ENCODE measurements at places on chromosomes 3 and 15. TPM values are rescaled to one million over a fixed set of nuclear protein-coding genes. Genes with fewer than 3 reads are reported as not detected.

DNA sequence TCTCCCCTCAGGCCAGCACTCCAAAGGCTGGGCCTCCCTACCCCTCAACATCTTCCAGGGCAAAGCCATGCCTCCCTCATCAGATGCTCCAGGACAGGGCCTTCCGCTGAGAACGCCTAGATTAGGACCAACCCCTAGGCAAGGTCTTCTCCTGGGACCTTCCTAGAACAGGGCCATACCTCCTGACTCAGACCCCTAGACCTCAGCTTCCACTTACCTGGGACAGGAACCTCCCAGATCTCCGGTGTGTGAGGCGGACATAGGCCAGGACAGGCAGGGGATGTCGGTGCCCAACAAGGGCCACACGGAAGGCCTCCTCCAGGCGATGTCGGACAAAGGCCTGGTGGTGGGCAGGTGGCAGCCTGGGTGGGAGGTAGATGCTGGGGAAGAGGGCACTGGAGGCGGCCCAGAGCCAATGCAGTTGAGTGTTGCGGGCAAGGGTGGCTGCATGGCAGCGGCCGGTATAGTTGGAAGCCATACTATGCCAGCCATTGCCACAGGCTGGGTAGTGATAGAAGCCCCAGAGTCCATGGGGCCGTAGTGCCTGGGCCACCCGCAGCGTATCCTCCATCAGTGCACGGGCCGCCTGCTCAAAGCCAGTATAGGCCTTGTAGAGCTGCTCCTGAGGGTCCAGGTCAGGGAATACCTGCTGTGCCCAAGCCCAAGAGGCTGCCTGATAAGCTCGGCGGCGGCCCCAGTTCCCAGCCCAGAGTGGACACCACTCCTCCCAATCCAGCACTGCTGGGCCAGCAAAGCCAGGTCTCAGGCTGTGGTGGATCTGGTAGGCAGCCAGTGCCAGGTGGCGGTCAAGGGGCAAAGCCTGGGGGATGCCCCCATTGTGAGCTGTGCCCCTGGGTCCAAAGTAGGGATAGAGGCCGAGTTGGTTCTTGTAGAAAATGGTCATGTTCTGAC, 2.5 kb upstream of the IFRD2 start:
- no peak for DNase-seq
- no peaks in the 10 kb centered on the region for H3K27me3 ChIP-seq
- no peak overlapping the region for H3K27ac ChIP-seq
- H3K36me3 ChIP-seq: peaks cover 8% of the 10 kb centered on the region
- H3K4me1 ChIP-seq: peaks cover 20% of the 10 kb centered on the region

DNA sequence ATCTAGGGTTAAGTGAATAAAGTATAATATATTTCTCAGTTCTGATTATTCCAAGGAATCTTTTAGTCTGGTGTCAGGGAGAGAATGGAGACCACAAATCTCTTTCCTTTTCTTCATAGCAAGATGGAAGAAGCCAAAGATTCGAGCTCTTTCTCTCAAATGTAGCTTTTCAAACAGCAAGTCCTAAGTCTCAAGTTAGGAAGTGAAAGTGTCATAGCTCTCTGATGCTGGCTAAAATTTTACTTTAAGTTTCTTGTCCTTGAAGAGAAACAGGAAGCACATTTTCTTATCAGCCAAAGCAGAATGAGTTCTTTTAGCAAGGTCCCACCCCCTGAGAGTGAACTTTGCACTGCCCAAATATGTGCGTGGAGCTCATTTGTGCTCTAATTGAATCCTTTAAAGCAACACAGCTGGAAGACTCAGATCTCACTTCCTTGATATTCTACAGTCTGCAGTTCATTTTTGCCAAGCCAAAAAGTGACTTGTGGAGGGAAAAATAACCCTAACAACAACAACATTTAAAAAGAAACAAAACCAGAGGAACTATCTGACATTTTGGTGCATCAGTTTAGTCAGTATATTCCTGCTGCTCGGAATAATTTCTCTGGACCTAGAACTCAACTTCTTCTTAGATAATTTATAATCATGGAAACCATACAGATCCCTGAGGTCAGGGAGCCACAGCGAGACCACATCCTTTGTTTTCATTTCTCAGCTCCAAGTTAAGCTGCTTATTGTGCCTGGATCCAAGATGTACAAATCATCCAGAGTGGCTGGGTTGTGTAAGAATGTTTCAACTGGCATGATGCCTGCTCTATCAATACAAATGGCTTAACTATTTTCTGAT, 238.7 kb upstream of the P2RY1 start:
- no peak overlapping the region for H3K27ac ChIP-seq
- no peak overlapping the region for H3K4me3 ChIP-seq
- no peak for DNase-seq
- H3K36me3 ChIP-seq: no peaks in the 10 kb centered on the region
- peaks cover 9% of the 10 kb centered on the region for H3K4me1 ChIP-seq

- no peak overlapping the region for H3K27ac ChIP-seq
- H3K27me3 ChIP-seq: no peaks in the 10 kb centered on the region
- H3K4me1 ChIP-seq: no peaks in the 10 kb centered on the region
- no peak overlapping the region for H3K4me3 ChIP-seq
- DNase-seq: no peak
These were observed 219.7 kb upstream of the SETMAR start for GRCh38 chr3:4083225-4084015.

Gene ZBBX
- not detected for total RNA-seq

DNA sequence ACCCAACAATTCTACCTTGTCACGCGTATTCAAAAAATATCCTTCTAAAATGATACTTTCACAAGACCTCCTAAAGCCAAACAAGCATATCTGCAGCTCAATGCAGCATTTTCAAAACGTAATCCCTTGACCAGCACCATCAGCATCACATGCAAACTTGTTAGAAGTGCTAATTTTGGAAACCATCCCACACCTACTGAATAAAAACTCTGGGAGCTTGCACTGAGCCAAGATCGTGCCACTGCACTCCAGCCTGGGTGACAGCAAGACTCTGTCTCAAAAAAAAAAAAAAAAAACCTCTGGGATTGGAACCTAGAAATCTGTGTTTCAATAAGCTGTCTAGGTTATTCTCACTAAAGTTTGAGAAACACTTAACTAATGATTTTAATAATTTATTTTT, 223.3 kb upstream of the CCDC54 start:
- H3K36me3 ChIP-seq: no peaks in the 10 kb centered on the region
- no peak overlapping the region for H3K27ac ChIP-seq
- no peak overlapping the region for H3K4me3 ChIP-seq
- H3K27me3 ChIP-seq: no peaks in the 10 kb centered on the region

GRCh38 chr3:21446945-21447475, 304.0 kb downstream of the ZNF385D start:
- no peaks in the 10 kb centered on the region for H3K4me1 ChIP-seq
- no peak overlapping the region for H3K4me3 ChIP-seq
- no peak overlapping the region for H3K27ac ChIP-seq
- no peaks in the 10 kb centered on the region for H3K36me3 ChIP-seq
- no peaks in the 10 kb centered on the region for H3K27me3 ChIP-seq

DNA sequence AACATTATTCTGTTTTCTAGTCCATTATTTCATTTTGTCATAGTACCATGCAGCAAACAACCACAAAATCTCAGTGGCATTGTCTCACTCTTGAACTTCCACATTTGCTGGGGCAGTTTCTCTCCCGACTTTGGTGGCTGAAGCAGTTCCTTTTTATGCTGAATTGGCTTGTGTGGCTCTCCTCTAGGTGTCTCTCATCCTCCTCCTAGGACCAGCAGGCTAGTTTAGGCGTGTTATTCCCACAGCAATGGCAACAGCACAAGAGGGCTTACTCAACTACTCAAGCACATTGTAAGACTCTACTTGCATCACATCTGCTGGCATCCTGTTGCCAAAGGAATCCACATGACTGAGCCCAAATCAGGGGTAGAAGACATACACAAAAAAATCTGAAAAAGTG, 201.8 kb upstream of the KCNH8 start:
- no peak overlapping the region for H3K27ac ChIP-seq
- H3K36me3 ChIP-seq: no peaks in the 10 kb centered on the region
- no peaks in the 10 kb centered on the region for H3K4me1 ChIP-seq
- H3K27me3 ChIP-seq: peaks cover 2% of the 10 kb centered on the region
- H3K4me3 ChIP-seq: no peak overlapping the region

Gene STAB1
- total RNA-seq: 0.16 TPM

- H3K27ac ChIP-seq: no peak overlapping the region
- H3K27me3 ChIP-seq: peaks cover 11% of the 10 kb centered on the region
- DNase-seq: no peak
- H3K4me1 ChIP-seq: no peaks in the 10 kb centered on the region
- no peak overlapping the region for H3K4me3 ChIP-seq
- H3K36me3 ChIP-seq: no peaks in the 10 kb centered on the region
These were observed 57.6 kb upstream of the NR2E3 start for GRCh38 chr15:71752604-71753289.

Gene GOLGA6B
- total RNA-seq: not detected

Gene SCAANT1
- total RNA-seq: not detected

Gene GRAMD2A
- total RNA-seq: 0.21 TPM

- no peak overlapping the region for H3K4me3 ChIP-seq
- H3K4me1 ChIP-seq: peaks cover 21% of the 10 kb centered on the region
- no peaks in the 10 kb centered on the region for H3K36me3 ChIP-seq
- peaks cover 17% of the 10 kb centered on the region for H3K27me3 ChIP-seq
- no peak for DNase-seq
These were observed 23.2 kb upstream of the VPS8 start for GRCh38 chr3:184788751-184789150.

DNA sequence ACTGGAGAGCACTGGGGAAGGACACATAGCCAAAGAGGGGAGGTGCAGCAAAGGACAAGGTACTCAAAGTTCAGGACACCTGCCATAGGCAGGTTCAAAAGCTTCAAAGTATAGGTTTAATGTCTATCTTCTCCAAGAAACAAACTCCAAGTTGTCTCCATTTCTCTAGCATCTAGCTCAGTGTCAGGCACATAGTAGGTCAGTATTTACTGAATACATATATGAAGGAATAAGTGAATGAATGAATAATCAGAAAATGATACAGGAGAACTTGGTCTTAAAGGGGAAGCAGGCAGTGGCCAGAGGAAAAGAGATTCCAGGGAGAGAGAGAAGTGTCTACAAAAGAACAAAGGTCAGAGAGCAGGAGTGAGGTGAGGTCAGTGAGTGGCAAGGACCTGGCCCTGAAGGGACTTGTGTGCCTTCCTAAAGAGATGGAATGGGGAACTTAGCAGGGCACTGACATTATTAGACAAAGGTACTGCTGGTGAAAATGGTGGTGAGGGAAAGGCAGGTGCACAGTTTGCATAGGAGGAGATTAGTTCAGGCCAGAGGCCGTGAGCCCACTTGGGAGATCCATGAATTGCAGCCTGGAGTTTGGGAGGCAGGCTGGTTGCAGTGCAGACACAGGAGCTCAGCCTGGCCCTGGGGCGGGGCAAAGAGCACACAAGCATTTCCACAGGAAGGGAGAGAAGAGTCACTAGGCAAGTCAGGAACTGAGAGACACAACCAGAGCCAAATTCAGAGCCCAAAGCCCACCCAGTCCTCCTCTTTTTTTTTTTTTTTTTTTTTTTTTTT, 21.4 kb downstream of the TBC1D2B start:
- no peak for DNase-seq
- no peaks in the 10 kb centered on the region for H3K27me3 ChIP-seq
- peaks cover 86% of the 10 kb centered on the region for H3K4me1 ChIP-seq

DNA sequence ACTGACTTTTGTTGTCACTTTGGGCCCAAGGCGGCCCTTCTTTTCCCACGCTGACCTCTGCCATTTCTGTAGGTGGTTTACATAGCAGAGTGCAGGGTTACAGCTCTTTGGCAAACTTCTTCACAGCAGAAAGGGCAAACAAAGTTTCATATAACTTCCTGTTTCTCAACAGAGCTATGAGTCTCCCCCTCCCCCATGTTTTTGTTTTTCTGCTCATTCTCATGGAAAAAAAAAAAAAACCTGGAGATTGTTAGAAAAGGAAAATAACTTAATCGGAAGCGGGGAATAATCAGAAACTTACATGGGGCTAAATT, 342.0 kb upstream of the NR2F2 start:
- peaks cover 16% of the 10 kb centered on the region for H3K27me3 ChIP-seq
- no peak for DNase-seq
- no peak overlapping the region for H3K27ac ChIP-seq

DNA sequence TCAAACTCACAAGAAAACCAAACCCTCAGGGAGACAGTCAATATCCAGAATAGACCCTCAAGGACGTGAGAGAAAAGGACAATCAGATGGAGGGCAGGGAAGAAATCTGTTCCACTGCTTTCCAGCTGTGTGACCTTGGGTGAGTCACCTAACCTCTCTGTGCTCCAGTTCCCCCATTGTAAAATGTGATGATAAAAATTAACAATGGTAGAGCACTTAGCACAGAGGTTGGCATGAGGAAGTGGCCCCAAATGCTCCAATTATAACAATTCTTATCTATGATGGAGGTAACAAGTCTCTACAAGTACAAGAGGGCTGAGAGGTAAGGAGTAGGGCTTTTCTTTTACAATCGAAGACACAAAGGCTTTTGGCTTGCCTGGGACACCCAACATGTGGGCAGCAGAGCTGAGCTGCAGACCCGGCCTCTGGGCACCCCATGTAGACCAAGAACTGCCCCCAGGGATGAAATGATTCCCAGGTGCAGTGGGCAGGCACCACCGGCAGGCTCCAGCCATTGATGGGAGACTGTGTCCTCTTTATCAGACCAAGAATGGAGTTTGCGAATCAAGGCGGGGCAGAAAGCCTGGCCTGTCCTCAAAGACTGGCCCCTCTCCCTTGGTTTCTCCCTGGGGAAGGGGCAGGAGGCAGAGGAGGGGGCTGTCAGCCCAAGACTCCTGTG, 22.0 kb downstream of the WNT7A start:
- no peak overlapping the region for H3K27ac ChIP-seq
- DNase-seq: no peak
- H3K36me3 ChIP-seq: no peaks in the 10 kb centered on the region
- H3K4me3 ChIP-seq: no peak overlapping the region

Gene CRELD1
- total RNA-seq: 18.7 TPM

DNA sequence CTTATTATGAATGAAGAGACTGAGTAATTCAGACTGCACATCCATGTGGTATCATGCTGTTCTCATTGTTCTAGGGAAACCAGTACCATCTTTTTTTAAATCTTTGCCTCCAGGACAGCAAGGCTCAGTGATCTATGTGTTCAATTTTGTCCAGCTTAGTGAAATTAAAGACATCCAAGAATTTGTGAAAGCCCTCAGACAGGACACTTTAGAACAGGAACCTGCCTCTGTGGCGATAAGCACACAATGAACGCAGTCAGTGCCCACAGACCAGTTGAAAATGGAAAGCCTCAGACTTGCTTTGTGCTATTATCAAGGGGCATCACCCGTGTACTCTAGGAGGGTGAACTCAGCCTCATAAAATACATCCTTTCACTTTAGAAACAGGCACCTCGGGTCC, 20.1 kb downstream of the EID1 start:
- DNase-seq: no peak
- peaks cover 4% of the 10 kb centered on the region for H3K27me3 ChIP-seq

DNA sequence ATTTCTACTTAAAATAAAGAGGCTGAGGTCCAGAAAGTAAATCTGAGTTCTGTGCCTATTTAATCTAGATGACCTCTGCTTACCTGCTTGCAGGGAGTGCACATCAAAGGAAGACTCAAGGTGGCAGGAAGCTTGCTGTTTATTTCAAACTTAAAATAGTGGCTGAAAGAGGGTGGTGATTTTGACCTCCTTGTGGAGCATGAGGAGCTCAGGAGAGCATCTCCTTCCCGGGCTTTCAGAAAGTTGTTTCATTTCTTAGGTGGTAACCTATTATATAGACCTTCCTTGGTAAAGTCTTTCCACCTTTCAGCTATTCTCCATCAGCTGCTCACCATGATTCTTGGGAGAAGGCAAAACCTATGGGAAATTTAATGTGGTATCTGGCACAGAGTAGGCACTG, 494 bp downstream of the GCSAM start:
- no peaks in the 10 kb centered on the region for H3K27me3 ChIP-seq
- H3K4me1 ChIP-seq: peaks cover 95% of the 10 kb centered on the region
- peaks cover 9% of the 10 kb centered on the region for H3K36me3 ChIP-seq
- peak overlapping the region; percentile 79 for H3K4me3 ChIP-seq

Gene DYNLT2B
- 12.7 TPM for total RNA-seq

Gene MUC4
- 2.4 TPM for total RNA-seq

- H3K4me3 ChIP-seq: peak overlapping the region; percentile 67
- peaks cover 33% of the 10 kb centered on the region for H3K36me3 ChIP-seq
- H3K27ac ChIP-seq: peak overlapping the region; percentile 80
- H3K4me1 ChIP-seq: peaks cover 36% of the 10 kb centered on the region
These were observed 27.6 kb downstream of the XYLB start for GRCh38 chr3:38374221-38374620.

Data from activated T-helper 1 cell treated with anti-CD3 and anti-CD28 coated beads, Interleukin-12 subunit alpha, Interleukin-12 subunit beta, Interleukin-2, Interleukin-4 antibody, amounts not matched to agents 30 ng/mL and 10 ng/mL and 1 ng/mL, durations not matched to agents 14 hours and 24 hours and 36 hours (primary cell).